ENCODE measurements at places on chromosomes 2 and 18.
A peak's percentile ranks its signal among the peaks of the same experiment; 100 is the strongest.

DNA sequence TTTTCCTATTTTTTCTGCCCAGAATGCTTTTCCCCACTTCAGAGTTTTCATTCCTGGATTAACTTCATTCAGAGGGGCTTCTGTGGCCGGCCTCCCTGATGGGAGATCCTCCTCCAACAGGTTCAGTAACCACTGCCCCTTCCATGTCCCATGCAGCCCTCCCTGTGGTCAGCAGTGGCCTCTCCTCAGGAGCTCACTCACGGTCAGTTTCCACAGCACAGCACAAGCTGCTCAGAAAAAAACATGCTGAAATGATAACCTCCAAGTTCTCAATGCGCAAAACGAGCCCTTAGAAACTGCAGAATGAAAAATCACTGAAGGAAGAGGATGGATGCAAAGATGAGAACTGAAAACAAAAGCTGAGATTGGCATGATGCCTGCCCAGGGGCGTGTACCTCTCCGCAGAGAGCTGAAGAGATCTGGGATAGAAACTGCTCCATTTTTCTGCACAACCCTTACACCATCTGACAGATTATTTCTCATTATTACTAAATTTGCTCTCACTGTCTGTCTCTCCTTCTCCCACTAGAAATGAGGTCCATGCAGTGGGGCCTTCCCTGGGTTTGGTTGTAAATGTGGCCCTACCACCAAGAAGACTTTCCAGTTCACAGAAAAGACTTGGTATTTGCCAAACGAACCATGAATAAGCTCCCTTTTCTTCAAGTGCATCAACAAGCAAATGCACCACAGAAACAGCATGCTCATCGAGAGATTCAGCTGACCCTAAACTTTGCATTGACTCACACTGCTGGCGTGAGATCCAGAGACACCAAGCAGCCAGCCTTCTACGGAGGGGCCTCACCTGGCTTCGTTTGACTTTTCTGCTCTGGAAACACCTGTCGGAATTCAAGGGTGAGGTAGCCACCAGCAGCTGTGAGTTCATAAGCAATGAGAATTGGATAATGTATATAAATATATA is 51.5 kb downstream of the TMEM18 start:
- H3K27me3 ChIP-seq: no peaks in the 10 kb centered on the region
- no peak overlapping the region for H3K27ac ChIP-seq
- DNase-seq: no peak
- H3K4me3 ChIP-seq: no peak overlapping the region
- H3K4me1 ChIP-seq: no peaks in the 10 kb centered on the region

DNA sequence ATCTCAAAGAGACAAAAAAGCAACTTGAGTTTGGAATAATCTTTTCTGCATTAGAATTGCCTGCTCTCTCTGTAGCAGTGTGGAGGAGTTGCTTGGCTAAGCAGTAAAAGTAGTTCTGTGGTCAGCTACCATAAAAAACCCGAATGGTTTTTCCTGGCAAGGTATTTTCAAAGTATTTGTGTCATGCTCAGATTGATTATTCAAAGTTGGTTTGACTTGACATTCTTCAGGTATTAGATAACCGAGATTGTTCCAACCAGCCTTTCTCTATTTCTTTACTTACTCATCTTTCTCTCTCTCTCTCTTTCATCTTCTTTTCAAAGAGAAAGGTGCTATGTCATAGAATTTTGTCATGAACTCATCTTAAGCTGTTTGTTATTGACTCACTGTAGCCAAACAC is 404.9 kb downstream of the CPS1 start:
- H3K27ac ChIP-seq: no peak overlapping the region
- H3K27me3 ChIP-seq: no peaks in the 10 kb centered on the region
- DNase-seq: peak; percentile 88
- H3K4me1 ChIP-seq: no peaks in the 10 kb centered on the region
- no peak overlapping the region for H3K4me3 ChIP-seq

- DNase-seq: no peak
- H3K4me3 ChIP-seq: no peak overlapping the region
- no peaks in the 10 kb centered on the region for H3K4me1 ChIP-seq
- no peaks in the 10 kb centered on the region for H3K27me3 ChIP-seq
- no peaks in the 10 kb centered on the region for H3K36me3 ChIP-seq
Observed at GRCh38 chr2:207978177-207978948, 47.0 kb downstream of the PLEKHM3 start.

DNA sequence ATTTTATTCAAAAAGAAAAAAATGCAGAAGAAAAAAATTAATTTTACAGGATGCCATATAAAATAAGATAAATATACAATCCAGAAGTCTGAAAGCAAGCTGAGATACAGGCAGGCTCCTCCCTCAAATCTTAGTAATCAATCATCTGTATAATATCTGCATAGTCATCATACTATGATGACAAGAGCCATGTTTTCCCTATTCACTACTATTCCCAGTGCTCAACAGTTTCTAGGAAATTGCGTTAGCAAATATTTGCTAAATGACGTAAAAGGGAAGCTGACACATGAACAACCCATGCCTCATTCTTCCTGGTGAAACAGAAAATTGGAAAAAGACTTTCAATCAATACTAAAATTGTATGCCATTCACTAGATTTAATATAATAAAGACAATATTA is 793.2 kb downstream of the SUCLG1 start:
- H3K27me3 ChIP-seq: no peaks in the 10 kb centered on the region
- H3K27ac ChIP-seq: no peak overlapping the region
- H3K36me3 ChIP-seq: no peaks in the 10 kb centered on the region
- H3K4me1 ChIP-seq: no peaks in the 10 kb centered on the region

- H3K27me3 ChIP-seq: no peaks in the 10 kb centered on the region
- DNase-seq: no peak
- no peak overlapping the region for H3K4me3 ChIP-seq
- H3K36me3 ChIP-seq: no peaks in the 10 kb centered on the region
Observed at GRCh38 chr2:182447163-182447562, 20.3 kb upstream of the PDE1A start.

DNA sequence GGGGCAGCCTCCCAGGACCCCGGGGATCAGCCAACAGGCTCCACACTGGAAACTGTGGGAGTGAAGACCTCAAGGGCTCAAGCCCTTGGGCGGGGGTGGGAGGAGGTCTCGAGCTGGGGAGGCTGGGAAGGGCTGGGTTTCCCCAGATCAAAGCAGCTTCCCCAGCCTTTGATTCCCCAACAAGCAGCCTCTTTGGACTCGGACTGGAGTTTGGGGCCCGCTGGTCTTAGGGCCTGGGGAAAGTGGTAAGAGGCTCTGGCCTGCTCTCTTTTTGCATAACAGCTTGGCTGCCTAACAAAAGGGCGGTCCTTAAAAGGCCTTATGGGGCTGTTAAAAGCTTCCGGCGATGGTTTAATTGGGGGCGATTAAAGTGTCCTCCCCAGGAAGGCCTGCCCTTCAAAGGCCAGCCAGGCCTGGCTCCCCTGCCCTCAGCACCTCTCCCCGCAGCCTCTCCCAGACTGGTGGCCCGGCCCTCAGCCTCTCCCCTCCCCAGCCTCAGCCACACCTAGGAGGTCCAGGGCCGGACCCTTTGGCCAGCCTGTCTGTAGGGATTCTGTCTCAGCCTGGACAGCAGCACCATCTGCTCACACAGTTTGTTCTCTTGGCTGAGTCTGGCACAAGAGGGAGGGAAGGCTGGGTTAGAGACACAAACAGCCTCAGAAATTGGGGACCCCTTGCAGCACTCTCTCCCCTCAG is 39.6 kb downstream of the ZFP36L2 start:
- H3K27ac ChIP-seq: no peak overlapping the region
- H3K4me3 ChIP-seq: no peak overlapping the region
- DNase-seq: no peak

DNA sequence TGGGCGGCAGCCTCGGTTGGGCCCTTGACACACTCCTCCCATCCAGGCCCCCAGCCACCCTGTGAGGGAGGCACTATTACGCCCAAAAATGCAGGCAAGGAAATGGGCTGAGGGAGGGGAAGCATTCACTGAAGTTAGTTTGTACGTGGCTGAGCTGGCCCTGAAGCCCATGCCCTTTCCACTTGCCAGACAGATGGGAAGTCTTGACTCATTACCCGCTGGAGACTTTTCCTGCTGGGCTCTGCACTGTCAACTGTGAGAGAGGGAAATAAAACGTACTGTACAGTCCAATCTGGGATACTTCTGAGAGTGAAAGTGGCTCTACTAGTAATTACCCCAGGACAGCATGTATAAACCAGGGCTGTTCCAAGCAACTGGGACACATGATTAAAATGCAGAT is 125.9 kb downstream of the MSH2 start:
- peaks cover 3% of the 10 kb centered on the region for H3K4me1 ChIP-seq
- H3K4me3 ChIP-seq: no peak overlapping the region
- no peaks in the 10 kb centered on the region for H3K36me3 ChIP-seq

DNA sequence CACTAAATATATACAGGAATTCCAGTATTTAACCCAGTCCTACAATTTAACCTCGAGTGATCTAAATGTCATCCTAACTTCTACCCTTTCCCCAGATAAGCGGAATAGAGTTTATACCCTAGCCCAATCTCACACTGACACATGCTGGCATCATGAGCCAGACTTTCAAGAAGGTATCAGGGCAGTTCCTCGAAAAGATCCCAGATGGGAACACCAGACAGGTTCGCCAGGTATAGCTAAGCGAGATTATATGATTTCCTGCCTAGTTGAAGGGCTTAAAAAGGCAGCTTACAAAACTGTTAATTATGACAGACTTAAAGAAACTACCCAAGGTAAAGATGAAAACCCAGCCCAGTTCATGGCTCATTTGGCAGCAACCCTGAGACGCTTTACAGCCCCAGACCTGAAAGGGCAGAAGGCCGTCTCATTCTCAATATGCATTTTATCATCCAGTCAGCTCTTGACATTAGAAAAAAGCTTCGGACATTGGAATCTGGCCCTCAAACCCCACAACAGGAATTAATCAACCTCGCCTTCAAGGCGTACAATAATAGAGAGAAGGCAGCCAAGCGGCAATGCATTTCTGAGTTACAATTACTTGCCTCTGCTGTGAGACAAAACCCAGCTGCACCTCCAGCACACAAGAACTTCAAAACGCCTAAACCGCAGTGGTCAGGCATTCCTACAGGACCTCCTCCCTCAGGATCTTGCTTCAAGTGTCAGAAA is 668.2 kb upstream of the PKDCC start:
- no peak for DNase-seq
- no peak overlapping the region for H3K4me3 ChIP-seq
- no peak overlapping the region for H3K27ac ChIP-seq
- H3K4me1 ChIP-seq: no peaks in the 10 kb centered on the region

DNA sequence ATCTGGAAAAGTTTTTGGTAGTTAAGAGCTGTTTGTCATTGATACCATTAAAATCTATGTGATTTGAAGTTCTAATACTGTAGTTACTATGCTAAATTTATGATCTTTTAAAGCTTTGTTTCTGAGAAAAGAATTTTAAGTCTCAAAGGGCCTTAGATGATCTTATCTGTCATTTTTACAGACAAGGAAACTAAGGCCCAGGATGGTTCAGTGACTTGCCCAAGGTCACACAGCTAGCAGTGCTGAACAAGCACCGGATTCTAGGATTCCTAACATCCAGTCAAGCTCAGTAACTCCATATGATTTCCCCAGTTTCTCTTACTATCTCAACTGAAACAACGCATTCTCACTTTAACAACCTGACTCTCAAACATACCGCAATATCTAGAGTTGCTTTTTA is 37.7 kb downstream of the PELI1 start:
- no peak overlapping the region for H3K4me3 ChIP-seq
- no peak for DNase-seq
- no peak overlapping the region for H3K27ac ChIP-seq
- no peaks in the 10 kb centered on the region for H3K4me1 ChIP-seq

- no peak for DNase-seq
- H3K36me3 ChIP-seq: no peaks in the 10 kb centered on the region
- no peaks in the 10 kb centered on the region for H3K27me3 ChIP-seq
- no peaks in the 10 kb centered on the region for H3K4me1 ChIP-seq
- no peak overlapping the region for H3K4me3 ChIP-seq
- no peak overlapping the region for H3K27ac ChIP-seq
Observed at GRCh38 chr18:2442006-2442405, 129.3 kb downstream of the METTL4 start.

DNA sequence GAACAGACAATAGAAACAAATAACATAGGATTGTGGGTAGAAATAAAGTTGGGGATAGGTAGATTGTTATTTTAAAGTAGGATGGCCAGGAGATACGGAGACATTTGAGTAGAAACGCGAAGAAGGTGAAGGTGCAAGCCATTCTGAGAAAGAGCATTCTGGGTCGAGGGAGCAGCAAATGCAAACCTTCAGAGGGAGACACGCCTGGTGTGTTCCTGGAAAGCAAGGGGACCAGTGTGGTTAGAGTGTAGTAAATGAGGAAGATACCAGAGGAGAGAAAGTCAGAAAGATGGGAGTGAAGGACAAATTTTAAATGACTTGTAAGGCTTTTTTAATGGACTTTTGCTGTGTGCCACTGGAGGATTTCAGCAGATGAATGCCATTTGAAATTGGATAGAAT is 1.7 kb downstream of the CYP20A1 start:
- no peak for DNase-seq
- peak overlapping the region; percentile 76 for H3K4me3 ChIP-seq
- H3K36me3 ChIP-seq: no peaks in the 10 kb centered on the region
- H3K27ac ChIP-seq: no peak overlapping the region
- no peaks in the 10 kb centered on the region for H3K27me3 ChIP-seq

- H3K27ac ChIP-seq: no peak overlapping the region
- H3K27me3 ChIP-seq: no peaks in the 10 kb centered on the region
- no peaks in the 10 kb centered on the region for H3K4me1 ChIP-seq
Observed at GRCh38 chr2:227719641-227720040, 1.8 kb upstream of the SLC19A3 start.

DNA sequence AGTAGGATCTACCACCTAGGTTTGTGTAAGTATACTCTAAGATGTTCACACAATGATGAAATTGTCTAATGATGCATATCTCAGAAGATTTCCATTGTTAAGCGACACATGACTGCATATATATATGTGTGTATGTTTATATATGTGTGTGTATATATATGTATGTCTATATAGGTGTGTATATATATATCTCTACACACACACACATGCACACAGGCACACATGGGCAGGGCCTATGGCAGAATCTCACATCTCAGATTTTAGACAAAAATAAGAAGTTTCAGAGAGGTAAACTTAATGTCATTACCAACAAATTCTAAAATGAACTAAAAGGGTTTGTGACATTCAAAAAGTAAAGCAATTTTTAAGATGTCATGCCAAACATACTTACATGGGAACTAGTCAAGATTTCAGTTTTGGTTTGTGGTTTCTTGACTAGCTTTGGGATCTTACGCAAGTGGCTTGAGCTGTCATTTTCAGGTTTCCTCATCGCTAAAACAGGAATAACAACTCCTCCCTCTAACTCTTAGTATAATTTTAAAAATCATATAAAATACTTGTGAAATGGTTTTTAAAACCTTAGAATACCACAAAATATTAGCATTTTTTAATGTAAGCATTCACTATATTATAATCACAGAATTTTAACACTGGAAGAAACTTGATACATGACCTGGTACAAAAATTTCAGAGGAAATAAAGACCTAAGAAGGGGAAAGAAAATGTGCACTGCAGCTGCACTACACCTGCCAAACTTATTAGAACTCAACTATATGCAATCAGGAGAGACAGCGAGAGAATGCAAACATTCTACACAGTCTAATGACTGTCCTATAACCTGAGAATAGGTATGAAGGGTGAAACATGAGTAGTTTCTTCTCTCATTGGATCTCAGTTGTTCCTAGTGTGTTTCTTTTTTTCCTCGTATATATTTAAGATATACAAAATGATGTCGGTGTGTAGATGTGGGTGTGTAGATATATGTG is 75.7 kb downstream of the TTC21B start:
- no peak overlapping the region for H3K4me3 ChIP-seq
- DNase-seq: peak; percentile 61
- H3K4me1 ChIP-seq: no peaks in the 10 kb centered on the region
- H3K36me3 ChIP-seq: no peaks in the 10 kb centered on the region
- no peak overlapping the region for H3K27ac ChIP-seq
- no peaks in the 10 kb centered on the region for H3K27me3 ChIP-seq
